ENCODE measurements at places on chromosomes 6 and 20. TPM values are rescaled to one million over a fixed set of nuclear protein-coding genes. Genes with fewer than 3 reads are reported as not detected.

DNA sequence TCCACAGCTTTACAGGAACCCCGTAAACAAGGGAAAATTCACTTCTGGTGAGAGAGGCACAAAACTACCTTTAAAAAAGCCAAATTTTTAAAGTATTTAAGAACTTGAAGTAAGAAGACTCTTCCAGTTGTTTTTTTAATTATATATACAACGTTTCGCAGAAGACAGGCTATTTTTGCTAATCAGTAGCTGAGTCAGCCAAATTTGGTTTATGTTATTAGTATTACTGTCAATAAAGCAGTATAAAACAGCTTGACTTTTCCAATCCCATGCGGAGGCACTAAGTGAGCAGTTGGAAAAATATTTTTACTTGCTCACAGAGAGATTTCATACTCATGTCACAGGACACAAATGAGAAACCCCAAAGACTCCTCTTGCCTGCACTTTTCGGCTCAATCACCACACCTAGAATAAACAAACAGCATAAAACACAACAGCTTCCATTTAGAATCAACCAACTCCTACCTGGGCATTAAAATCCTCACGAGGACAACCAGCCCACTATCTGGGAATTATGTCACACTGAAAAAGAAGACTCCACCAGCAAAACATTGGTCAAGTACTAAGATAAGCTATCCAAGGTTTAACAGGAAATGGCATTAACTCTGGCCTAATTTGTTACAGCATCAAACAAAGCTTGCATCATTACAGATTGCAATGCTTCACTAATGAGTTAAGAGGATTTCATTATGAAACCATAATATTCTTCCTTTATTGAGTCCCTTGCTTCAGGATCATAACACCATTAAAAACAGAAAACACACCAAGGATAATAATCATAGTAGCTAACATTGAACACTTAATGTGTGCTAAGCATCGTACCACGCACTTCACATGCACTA, 26.3 kb downstream of the ELOVL5 start:
- DNase-seq = no peak

Gene PSORS1C1
- not detected for total RNA-seq

Gene TRIM10
- 0.09 TPM for total RNA-seq

GRCh38 chr6:169935348-169935718, 183.9 kb downstream of the ERMARD start:
- DNase-seq = no peak

GRCh38 chr20:34472246-34472925, 43.8 kb upstream of the DYNLRB1 start:
- no peak for DNase-seq

Gene EFCAB8
- 0.37 TPM for total RNA-seq

Gene FAM209B
- 1.8 TPM for total RNA-seq

GRCh38 chr6:100482698-100483097, 18.0 kb upstream of the SIM1 start:
- no peak for DNase-seq

GRCh38 chr6:106156863-106157262, 70.7 kb downstream of the PRDM1 start:
- no peak for DNase-seq

Gene BTNL2
- total RNA-seq = not detected

GRCh38 chr20:64115171-64115911, 8.0 kb upstream of the NPBWR2 start:
- peak; percentile 7 for DNase-seq

DNA sequence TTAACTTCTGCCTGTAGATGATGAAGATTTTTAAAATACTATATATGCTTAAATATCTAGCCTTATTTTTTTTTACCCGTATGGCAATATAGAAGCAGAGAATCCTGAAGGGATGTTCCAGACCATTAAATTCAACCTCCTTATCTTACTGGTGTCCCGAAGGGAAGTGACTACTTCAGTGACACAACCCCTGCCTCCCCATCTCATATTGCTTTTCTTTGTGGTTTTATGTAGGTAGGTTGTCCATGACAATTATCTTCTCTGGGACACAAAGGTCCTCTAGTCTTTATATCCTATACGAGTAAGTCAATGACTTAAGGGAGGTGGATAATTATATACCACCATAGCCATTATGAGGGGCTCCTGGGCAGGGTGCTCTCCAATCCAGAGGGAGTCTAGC, 57.4 kb upstream of the EMILIN3 start:
- DNase-seq = no peak

Gene LHFPL5
- not detected for total RNA-seq

Gene PSORS1C2
- total RNA-seq = not detected

GRCh38 chr6:113630738-113631535, 226.2 kb upstream of the MARCKS start:
- DNase-seq = no peak

DNA sequence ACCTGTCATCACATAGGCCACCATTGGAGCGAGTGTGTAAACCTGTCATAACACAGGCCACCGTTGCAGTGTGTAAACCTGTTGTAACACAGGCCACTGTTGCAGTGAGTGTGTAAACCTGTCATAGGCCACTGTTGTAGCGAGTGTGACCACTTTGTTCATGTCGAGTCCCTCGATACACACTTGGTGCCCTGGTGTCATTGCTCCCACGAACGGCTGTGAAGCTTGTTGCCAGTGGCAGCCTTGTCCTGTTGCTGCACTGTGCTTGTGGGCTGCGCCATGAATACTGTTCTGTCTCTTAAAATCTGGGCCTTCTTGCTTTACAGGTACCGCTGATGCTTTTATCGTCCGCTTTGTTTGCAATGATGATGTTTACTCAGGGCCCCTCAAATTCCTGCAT, 61.4 kb upstream of the SLC22A1 start:
- DNase-seq = no peak

DNA sequence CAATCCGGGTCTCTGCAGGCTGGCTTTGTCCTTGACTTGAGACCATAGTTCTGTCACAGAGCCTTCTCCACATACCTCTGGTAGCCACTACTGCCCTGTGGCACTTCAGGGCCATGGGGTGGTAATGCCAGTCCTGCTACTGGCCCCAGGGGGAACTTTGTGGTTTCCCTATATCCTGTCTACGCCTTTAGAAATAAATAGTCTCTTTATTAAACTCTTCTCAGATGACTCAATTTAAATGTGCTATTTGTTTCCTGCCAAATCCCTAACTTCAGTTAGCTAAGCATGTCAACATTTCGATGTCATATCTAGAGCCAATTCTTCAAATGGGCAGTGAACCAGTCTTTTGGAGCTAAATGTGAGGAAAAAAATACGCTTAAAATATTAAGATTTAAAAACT, 60.1 kb downstream of the SEL1L2 start:
- DNase-seq = no peak

DNA sequence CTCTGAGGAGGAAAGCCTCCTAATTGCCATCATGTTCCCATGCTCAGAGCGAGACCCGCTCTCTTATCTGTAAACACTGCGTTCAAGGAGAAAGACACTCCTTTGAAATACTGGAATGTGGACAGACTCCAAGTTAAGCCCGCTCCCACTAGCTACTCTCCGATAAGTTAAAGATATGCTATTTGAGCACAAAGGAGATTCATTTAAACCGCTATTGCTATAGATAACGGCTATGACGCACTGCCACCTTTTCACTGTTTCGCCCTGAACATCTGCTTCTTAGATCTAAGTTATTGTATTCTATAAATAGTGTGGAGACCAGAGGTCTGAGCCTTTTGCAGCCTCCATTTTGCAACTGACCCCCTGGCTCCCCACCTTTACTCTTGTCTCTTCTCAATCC, 82.3 kb downstream of the GPX5 start:
- no peak for DNase-seq

Gene IMPG1
- total RNA-seq = not detected

GRCh38 chr6:121020656-121021055, 313.6 kb downstream of the TBC1D32 start:
- no peak for DNase-seq

GRCh38 chr6:139649732-139650131, 275.3 kb upstream of the CITED2 start:
- no peak for DNase-seq

GRCh38 chr20:39756828-39757227, 794.7 kb downstream of the DHX35 start:
- no peak for DNase-seq

Gene SPATS1
- not detected for total RNA-seq

- DNase-seq = no peak
These were observed 206.7 kb downstream of the KIF16B start for GRCh38 chr20:16366529-16366928.

GRCh38 chr6:132664309-132665034, 5.5 kb upstream of the TAAR1 start:
- no peak for DNase-seq

GRCh38 chr6:44969446-44970185, 358.5 kb upstream of the RUNX2 start:
- DNase-seq = no peak

Gene SLC2A10
- total RNA-seq = not detected

Gene CRISP1
- not detected for total RNA-seq

- no peak for DNase-seq
These were observed 197.7 kb downstream of the UBE3D start for GRCh38 chr6:82867946-82868345.

DNA sequence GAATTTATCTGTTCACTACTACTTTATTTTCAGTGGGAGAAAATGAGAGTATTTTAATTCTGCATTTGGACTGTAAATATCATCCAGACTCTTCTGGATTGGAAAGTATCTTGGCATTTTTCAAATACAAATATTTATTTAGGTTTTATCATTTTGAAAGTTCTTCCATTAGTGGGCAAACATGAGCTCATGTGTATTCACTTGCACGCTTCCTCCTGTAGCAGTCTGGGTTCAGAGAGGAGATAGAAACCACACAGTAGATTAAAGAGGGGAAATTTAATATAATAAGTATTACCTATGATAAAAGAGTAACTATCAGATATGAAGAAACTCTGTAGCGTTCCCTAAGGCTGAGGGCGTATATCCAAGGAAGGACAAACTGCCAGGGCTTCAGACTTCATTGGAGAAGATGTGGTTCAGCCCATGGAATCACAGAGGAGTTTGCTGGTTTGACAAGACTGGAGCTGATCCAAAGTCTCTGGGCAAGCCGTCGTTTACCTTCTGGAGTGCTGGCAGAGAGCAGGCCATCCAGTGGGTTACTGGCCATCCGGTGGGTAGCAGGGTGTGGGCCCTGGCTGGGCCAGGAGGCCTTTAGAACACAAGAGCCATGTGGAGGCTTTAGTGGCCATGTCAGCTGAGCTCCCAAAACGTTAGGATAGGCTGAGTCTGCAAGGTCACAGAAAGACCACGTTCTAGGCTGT, 44.3 kb downstream of the KCNS1 start:
- no peak for DNase-seq

Gene FOXC1
- 0.05 TPM for total RNA-seq

DNA sequence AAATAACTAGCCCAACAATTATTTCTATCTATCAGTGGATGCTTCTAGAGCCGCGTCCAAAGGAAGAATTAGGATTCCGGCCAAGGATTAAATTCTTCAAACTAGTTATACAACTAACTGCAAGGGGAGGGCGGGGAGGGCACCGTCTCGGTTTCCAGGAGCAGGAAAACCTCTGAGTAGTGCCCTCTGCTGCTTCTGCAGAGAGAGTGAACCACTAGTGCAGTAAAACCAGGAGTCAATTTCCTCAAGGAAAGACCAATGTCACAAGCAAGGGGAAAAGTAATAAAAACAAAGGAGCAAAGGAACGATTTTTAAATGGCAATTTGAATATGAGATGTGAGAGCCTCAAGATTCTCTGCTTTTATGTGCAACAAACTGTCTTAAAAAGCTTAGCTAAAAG, 16.5 kb upstream of the UBE2J1 start:
- no peak for DNase-seq

DNA sequence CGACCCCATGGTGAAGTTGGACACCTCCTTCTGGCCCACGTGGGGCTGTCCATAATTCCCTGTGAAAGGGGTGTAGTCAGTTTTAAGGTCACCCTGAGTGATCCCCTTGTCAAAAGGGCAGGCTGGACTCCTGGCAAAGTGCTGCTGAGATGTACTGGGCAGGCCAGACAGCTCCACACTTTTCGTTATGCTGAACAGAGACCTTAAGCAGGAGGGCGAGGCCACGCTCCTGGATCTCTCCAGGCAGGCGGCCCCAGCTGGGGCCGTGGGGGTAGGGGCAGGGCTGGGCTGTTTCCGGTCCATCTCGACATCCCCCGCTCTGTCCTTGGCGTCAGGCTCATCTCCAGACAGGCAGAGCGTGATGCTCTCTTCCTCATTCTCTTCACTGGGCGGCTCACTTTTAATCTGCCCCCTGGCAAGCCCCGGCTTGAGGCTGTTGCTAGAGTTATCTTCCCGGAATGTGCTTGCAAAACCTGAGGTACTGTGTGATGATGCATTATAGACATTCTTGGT, 56.7 kb downstream of the GJA10 start:
- DNase-seq = no peak

DNA sequence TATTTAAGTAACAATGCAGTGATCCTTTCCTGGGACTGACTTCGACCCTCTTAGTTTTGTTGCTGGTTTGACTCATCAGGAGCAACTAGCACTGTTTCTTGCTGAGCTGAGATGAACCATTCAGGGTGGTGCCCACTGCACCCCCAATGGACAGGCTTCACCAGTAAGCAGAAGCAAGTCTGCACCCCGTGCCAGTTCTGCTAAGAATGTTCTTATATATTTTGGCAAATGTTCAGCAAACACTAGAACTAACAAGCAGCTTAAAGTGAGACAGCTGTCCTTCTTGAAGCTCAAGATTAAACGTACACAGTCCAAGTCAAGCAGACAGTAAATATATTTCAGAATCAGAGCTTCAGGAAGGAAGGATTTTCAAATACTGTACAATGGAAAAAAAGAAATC, 561.3 kb upstream of the CDH4 start:
- no peak for DNase-seq

GRCh38 chr6:89581689-89582088, 56.9 kb downstream of the LYRM2 start:
- no peak for DNase-seq

DNA sequence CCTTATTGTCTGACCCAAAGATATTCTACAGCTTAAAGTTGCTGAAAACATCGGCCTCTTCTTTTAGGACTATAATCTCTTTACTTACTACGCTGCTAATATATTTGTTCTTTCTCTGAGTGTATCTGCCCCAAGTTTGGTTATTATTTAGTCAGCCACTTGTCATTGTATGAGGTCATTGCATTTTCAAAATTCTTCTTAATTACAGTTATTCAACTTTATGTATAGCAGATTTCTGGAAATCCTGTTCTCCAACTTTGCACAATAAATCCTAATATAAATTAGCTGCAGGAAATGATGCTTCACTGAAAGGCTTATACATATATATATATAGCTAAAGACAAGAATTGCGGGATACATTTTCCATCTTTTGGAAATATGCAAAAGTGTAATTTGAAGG, 88.5 kb upstream of the HIVEP1 start:
- DNase-seq = no peak

- DNase-seq = no peak
These were observed 2.2 kb downstream of the BICRAL start for GRCh38 chr6:42783876-42784642.

Gene RREB1
- total RNA-seq = 23.1 TPM

DNA sequence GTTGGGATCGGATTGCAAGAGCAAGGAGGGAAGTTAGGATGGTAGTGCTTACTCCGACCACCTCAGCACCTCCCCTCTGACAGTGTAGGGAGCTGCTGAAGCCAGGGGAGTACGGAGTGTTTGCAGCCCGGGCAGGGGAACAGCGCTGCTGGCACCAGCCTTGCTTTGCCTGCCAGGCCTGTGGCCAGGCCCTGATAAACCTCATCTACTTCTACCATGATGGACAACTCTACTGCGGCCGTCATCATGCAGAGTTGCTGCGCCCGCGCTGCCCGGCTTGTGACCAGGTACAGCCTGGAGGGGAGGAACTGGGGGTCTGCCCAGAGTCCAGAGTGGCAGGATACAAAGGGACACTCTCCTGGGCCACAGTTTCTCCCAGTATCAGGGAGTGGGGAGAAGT, 2.2 kb upstream of the TOMM6 start:
- DNase-seq = no peak

Gene GTSF1L
- not detected for total RNA-seq
